ENCODE measurements at places on chromosomes 3 and 15.

- DNase-seq: no peak
Observed at GRCh38 chr15:83947156-83947555, 288.4 kb upstream of the GOLGA6L4 start.

DNA sequence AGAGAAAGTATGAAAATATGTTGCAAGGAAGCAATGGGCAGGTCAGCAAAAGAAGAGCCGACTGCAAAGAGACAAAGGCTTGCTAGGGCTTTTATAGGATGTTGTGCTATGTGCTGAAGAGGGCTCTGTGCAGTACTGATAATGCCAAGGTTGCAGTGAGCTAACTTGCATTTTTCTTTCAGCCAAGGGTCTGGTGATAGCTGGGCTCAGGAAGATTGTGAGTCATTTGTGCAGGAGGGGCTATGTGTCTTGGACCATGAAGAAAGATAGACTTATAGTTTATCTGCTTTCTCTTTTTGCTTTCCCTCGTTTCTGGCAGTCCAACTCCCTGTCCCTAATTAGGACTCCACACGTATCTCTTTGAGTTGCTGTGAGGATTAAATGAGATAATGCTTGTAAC, 64.5 kb upstream of the LRIG1 start:
- no peak for DNase-seq

DNA sequence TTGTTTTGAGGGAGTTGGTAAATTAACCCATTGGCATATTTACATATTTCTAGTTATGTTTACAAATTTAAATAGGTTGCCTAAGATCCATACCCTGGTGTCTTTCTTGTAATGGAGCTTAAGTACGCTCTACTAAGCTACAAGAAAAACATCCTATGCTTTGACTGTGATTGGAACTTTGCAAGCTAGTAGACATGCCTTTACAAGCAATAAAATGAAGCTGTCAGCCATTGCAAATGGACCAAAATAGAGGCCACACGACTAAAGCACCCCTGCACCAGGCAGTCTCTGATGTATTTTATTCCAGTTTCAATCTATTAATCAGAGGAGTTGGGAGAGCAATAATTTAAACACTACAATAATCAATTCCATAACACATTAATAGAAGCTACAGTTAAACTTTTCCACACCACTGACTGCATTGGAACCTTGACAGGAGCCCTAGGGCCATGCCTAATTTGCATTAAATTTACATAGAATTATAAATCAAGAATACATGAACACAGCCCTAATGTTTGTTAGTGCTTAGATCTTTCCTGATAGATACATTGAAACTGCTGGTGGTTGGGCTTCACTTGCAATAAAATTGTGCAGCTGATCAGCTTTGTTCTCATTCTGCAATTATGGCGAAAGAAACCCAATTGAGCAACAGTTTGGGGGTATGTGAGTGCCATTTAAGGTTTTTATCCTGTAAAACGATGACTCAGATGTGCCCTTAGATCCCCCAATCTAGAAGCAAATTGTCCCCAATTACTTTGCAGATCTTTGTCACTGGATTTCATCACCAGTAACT, 360.1 kb downstream of the LSAMP start:
- no peak for DNase-seq

GRCh38 chr15:43514241-43515057, 3.0 kb upstream of the MAP1A start:
- DNase-seq: no peak

GRCh38 chr3:48664929-48665328, 2.2 kb upstream of the CELSR3 start:
- DNase-seq: no peak

- no peak for DNase-seq
Observed at GRCh38 chr3:118772547-118773011, 262.1 kb downstream of the IGSF11 start.

GRCh38 chr3:42771271-42771670, 1.8 kb downstream of the CCDC13 start:
- DNase-seq: no peak

DNA sequence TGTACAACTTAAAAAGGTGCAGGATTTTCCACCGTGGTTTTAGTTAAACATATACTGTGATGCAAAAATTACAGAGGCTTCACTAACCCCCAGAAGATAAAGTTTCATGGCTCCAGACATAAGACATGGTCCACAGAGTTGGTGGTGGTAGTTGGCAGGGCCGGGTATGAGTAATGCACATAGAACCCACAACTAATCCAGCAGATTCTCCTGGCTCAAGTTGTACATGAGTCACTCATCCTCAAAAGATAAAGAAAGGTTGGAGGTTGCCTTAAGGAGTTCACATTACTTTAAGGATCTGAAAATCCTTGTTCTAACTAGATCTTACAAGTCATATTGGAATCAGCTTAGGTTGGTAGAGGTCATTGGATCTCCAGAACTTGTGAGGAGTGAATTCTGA, 98.3 kb upstream of the ZBTB20 start:
- DNase-seq: no peak

Measured in sigmoid colon (tissue), 7 donors.